ENCODE measurements at places on chromosomes 7 and 10.

- DNase-seq, result no peak
These were observed 15.8 kb downstream of the PODXL start for GRCh38 chr7:131540491-131541162.

GRCh38 chr10:34687434-34688210, 127.5 kb downstream of the PARD3 start:
- no peak for DNase-seq

DNA sequence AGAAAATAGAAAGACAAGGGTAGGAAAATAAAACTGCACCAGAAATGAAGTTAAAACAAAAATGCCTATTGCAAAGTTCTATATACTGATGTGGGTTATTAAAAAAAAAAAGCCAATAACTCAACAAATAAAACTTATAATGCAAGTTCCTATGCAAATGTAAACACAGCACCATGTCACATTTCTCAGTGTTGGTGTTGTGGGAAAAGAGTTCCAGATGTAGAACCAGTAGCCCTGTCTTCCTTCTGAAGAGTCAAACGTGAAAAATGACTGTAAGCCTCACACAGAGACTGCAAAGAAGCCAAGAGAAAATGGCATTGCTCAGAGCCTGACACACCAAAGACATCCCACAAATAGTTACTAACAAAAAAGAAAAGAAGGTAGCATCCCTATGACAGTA, 10.1 kb downstream of the PON2 start:
- no peak for DNase-seq

GRCh38 chr10:118901906-118902305, 127.6 kb upstream of the NANOS1 start:
- DNase-seq, result no peak

Measured in activated CD4-positive, alpha-beta memory T cell treated with anti-CD3 and anti-CD28 coated beads, Interleukin-2, amount 10 ng/mL, durations not matched to agents 7 days and 5 days (primary cell).